Mucosa of gallbladder (tissue), 1 donor: ENCODE measurements at places on chromosomes 5 and 9. TPM values are rescaled to one million over a fixed set of nuclear protein-coding genes. Genes with fewer than 3 reads are reported as not detected.

OR1Q1 gene
- total RNA-seq = not detected

PLAC8L1 gene
- total RNA-seq = not detected

- no peak for DNase-seq
Measured at GRCh38 chr5:133344266-133344665, 268.1 kb downstream of the FSTL4 start.

DNA sequence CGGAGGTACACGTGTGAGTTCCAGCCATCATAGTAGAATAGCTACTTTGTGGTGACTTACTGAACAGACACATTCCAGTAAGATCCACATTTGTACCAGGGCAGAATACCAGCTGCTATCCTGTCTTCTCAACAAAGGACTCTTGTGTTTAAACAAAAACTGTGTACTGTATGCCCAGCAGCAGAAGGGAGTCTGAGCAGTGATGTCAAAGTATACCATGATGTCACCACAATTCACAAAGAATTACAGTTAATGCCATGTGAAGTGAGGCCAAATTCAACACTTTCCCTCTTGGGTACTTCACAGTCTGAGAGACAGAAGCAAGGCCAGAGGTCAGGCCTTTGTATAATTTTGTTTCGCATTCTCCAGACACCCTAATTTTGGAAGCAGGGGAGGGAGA lies 137.0 kb downstream of the ADAMTSL1 start:
- peak; percentile 24 for DNase-seq

DNA sequence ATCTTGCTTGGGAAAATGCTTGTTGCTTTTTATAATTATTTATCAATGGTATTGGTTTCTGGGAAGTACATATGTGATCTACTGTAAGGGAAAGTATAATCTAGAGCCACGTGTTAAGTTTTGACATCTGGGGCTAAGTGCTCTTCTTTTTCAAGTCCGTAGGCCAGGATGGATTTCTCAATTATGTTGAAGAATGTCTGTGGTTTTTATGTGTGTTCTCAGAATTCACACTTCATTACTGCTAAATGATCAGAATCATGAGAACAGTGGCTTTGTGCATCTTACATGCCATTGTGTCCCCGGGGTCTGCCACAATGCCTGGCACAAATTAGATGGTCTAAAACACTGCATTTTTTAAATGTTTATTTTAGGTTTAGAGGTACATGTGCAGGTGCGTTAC lies 14.5 kb upstream of the AUH start:
- DNase-seq = no peak

DNA sequence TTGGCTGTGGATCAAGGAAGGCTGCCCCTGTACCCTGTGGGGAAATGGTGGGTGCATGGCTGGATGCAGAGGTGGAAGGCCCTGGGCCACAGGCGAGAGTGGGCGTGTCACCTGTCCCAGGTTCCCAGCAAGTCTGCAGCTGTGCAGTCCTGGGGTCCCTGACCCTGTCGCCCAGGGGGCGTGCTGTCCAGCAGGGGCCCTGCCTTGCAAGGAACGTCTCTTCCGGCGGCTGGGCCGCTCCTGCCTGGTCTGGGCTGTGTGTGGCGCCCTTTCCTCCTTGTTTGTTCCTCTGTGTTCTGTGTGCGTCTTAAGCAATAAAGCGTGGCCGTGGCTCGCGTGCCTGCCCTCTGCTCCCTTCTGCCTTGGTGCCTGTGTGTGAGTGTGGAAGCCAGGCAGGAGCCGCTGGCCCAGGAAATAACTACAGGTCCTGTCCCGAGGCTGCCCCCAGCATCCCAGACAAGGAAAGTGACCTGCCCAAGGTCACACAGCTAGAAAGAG lies 8.4 kb downstream of the SLC2A6 start:
- DNase-seq = no peak
